ENCODE measurements at places on chromosomes 4 and X.
A peak's percentile ranks its signal among the peaks of the same experiment; 100 is the strongest.

DNA sequence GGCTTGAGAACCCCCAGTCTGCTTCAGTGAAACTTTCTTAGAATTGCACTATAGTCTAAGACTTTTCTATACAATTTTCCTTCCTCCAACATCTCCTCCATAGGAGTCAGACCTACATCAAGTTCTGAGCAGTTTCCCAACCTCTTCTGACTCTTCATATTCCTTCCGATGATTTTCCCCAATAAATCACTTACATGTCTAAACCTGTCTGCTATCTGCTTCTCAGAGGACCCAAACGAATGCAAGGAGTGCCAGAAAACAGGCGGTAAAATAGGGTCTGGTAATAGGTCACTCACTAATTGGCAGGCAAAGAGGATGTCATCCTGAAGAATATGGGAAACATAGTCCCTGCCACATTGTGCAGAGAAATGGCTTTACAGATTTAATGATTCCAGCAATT lies 153.9 kb downstream of the PCDH18 start:
- no peak for DNase-seq

DNA sequence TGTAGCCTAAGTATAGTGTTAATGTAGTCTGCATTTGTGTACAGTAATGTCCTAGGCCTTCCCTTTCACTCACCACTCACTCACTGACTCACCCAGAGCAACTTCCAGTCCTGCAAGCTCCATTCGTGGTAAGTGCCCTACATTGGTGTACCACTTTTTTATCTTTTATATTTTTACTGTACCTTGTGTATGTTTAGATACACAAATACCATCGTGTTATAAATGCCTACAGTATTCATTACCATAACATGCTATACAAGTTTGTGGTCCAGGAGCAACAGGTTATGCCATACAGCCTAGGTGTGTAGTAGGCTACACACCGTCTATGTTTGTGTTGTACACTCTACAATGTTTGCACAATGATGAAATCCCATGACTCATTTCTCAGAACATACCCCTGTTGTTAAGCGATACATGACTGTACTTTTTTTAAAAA lies 15.4 kb downstream of the TSPAN5 start:
- DNase-seq, result no peak

DNA sequence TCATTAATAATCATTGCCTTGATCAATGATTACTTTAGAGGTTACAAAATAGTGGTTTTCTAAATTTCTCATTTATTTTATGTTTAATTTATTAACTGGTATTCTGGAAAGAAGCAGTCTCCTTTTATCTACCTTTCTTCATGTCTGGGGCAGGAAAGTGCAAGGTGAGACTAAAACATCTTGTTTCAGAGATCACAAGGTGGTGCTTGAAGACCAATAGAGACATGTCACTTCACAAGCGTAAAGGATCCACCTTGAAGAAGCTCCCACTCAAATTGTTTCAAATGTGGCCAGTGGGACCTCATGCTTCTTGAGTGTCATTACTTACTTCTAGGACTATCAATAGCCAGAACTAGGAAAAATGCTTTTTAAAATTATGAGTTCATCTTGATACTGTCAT lies 1568.7 kb downstream of the RPA4 start:
- DNase-seq, result no peak

DNA sequence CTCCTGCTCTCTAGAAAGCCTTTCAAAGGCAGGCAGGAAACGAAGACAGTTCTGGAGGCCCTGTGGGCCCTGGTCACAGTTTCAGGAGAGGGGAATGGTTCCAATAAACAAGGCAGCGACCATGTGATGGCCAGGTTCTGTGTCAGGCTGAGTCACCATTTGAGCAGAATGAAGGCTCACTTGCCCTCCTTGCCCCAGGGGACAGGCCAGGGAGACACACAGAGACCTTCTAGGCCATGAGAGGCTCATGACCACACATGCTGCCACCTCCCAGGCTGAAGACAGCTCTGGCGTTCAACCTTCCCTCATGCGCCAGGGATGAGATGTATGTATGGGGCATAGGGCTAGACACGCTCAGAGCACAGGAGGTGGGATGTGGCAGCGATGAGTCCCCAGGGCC lies 22.9 kb upstream of the TRIM2 start:
- DNase-seq, result no peak

DNA sequence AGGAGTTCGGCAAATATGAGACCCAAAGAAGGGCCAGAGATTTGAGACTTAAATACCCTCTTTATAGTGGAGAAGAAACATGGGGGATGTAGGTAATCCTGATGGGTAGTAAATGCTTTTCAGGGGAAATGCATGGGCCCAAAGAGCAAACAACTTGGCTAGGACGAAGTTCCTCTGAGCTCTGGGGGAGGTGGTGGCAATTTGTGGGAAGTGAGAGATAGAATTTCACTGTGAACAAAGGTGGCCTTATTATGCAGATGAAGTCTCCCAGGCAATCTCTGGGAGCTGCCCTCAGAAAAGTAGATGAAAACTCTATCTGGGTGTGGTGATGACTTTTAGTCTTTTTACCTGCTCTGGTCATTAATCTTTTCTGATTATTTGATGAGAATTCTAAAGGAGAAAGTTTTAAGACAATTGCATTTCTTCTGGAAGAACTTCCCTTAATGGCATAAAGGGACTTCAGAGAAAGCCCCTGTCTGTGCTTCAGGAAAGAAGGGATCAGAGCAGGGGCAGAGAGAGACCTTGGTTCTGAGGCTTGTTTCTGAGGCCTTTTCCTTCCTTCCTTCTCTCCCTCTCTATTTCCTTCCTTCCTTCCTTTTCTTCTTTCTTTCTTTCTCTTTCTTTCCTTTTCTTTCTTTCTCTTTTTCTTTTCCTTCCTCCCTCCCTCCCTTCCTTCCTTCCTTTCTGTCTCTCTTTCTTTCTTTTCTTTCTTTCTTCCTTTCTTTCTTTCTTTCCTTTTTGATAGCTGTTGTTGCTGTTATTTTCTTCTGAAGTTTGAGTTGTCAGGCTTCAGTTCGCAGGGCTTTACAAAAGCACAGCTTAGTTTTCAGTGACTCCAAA lies 37.5 kb upstream of the MAOA start:
- no peak for DNase-seq

- DNase-seq, result no peak
These were observed 446.7 kb upstream of the SMIM31 start for GRCh38 chr4:164307262-164307661.

DNA sequence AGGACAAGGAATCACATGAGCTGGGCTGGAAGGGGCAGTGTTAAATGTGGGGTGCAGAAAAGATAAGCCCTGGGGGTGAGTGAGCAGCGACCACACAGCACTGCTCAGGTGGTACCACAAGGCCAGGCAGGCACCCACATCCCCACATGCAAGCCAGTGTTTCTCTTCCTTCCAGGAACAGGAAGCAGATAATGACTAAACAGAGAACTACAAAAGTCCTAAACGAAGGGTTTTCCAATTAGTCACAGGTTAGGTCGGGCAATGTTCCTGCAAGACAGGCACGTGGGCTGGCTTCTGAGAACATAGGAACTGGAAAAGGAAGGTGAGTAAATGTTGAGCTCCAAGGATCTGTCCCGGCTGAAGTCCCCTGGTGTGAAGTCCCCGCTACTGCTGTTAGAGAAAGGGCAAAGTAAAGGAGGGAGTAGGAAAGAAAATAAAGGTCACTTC lies 19.5 kb downstream of the RELL1 start:
- DNase-seq, result no peak

DNA sequence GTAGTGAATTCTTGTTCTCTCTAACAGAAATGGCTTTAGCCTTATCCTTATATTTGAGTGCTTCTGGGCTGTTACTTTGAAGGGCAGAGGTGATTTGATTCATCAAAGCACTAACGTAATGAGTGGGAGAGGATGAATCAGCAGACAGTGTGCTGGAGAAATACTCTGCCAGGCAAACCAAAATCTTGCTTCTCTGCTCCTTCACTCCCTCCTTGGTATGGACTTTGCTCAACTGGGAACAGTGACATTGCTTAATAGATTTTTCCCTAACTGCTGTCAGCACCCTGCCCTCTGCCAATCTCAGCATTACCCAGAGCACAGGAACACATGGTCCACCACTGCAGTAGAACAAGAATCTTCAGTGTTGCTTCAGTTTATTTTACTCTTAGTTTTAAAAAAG lies 56.0 kb downstream of the PDLIM5 start:
- no peak for DNase-seq

DNA sequence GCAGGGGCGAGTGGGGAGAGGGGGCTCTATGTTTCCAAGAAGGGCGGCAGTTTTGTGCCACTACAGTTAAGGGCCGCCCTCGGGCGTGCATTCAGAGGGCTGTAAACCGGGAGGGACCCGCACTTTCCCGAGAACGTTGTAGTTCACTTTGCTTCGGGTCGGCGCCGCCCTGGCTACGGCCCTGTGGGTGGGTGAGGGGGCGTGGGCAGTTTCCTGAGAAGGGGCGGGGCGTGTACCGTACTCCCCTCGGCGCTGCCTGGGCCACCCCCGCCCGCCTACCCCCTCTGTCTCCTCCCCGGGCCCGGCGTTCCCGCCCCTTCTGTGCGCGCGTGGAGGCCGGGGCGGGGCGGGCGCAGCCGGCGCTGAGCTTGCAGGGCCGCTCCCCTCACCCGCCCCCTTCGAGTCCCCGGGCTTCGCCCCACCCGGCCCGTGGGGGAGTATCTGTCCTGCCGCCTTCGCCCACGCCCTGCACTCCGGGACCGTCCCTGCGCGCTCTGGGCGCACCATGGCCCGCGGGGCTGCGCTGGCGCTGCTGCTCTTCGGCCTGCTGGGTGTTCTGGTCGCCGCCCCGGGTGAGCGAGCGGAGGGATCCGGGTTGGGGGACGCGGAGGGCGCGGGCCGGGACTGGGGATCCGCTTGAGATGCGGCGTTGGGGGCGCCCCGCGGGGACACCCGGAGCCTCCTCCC lies at the start of gene CD99:
TSS of gene CD99 (plus strand) at position 440 of the 687 bp plus-strand sequence. CDS start at position 506, 66 bp downstream.
- DNase-seq, result peak; percentile 70

DNA sequence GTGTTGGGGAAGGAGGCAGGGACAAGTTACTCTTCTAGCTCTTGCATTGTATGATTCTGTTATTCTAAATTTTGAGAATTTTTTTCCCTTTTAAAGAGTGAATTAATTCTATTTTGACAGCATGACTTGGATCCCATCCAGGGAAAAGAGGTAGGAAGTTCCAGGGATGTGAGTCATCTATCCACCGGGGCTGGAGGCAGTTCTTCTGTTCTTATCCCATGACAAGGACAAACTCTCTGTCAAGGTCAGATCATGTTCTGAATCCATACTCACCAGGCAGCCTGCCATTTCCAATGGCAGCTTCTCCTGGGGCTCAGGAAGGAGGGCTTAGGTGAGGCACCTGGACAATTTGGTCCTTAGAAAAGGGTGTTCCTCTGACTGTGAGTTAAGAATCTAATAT lies 132.0 kb upstream of the MED14 start:
- DNase-seq, result no peak

DNA sequence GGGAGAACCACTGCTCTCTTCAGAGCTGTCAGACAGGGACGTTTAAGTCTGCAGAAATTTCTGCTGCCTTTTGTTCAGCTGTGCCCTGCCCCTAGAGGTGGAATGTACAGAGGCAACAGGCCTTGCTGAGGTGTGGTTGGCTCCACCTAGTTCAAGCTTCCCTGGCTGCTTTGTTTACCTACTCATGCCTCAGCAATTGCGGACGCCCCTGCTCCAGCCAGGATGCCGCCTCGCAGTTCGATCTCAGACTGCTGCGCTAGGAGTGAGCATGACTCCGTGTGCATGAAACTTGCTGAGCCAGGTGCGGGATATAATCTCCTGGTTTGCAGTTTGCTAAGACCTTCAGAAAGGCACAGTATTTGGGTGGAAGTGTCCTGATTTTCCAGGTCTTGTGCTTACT lies 70.9 kb downstream of the MAGEB5 start:
- DNase-seq, result no peak

DNA sequence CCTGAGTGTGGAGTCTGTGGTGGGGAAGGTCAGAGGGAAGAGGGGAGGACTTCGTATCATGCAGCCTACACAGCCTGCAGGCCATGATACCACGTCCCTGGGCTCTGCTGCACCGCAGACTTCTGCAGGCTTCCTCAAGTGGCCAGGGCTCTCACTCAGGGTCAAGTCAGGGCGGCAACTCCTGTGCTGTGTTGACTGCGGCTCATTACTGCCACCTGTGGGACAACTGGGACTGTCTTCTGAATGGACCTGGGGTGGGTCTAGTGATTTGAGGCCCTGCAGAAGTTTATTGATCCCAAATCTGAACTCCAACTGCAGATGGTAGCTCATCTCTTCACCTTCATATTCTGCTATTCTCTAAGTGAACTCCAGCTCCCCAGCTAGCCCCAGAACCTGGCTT lies 167.1 kb downstream of the NSUN7 start:
- no peak for DNase-seq

- peak; percentile 82 for DNase-seq
These were observed 109.5 kb upstream of the MYOZ2 start for GRCh38 chr4:119025916-119026661.

GRCh38 chrX:20265221-20265725 lies 1.4 kb downstream of the RPS6KA3 start:
- DNase-seq, result peak; percentile 50

GRCh38 chr4:3239998-3240920 lies 8.7 kb upstream of the MSANTD1 start:
- no peak for DNase-seq

DNA sequence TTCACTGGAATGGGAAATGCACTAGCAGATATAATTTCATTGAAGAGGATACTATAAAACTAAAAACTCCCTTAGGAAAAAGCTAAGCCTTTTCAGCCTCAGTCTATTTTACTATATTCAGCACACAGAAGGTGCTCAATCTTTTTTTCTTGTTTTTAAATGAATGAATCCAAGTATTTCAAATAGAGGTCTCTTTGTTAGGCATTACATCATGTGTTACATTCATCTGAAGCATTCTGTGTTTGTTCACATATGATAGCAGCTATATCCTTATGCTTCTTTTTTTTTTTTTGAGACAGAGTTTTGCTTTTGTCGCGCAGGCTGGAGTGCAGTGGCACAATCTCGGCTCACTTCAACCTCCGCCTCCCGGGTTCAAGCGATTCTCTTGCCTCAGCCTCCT lies 278.4 kb downstream of the CAMK2D start:
- no peak for DNase-seq

DNA sequence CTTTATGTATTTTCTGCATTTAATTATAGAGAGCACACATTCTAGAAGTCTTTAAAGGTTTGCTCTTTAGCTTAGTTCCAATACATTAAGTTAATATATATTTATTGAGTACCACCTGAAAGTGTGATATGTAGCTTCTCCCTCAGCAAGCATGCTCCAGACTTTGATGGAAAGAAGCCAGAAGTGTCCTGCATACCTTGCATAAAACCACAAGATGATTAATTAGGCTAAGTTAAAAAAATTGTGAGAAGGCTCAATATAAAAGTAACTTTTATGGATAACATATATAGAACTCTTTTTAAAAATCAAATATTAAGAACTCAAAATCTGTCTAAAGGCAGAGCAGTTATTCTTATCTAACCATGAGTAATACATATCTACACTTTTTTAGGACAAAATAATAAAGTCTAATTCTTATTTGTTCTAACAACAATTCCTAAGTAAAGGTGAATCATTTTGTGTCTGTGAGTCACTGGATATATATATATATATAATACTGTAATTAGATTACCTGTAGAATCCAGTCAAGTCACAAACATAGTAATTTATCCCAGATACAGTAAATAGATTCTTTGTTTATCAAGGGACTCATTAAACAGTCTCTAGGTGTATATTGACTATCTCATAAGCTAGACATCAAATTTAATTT lies 51.2 kb downstream of the INTS12 start:
- DNase-seq, result no peak

GRCh38 chr4:175762582-175762981 lies 49.5 kb downstream of the GPM6A start:
- no peak for DNase-seq

- DNase-seq, result no peak
These were observed 284.8 kb downstream of the AFF2 start for GRCh38 chrX:148785256-148785655.

GRCh38 chrX:17395154-17395553 lies 20.2 kb downstream of the NHS start:
- no peak for DNase-seq

- no peak for DNase-seq
These were observed 445.7 kb downstream of the SMARCA1 start for GRCh38 chrX:129077424-129078170.

Measured in AG09319 (cell line).